Cardiac fibroblast (primary cell): ENCODE measurements at places on chromosomes 1 and 21.

DNA sequence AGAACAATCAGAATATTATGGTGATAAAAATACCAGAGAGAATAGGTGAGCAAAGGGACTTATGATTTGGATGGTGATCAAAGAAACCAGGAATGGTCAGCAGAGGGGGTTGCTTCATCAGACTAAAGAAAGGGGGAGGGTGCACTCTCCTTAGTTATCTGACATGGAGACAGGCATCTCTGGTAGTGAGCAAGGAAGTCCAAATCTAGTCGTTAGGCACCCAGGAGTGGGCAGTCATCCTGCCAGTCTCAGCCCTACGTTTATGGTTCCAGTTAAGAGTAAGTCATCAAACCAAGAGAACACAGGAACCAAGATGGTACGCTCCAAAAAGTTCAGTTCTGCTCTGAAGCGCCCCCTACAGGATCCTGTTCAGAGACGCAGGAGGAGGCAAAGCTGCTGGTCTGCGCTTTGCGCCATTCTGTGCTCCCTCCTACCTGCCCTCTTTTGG is 28.6 kb downstream of the EBNA1BP2 start:
- DNase-seq, result peak; percentile 22

DNA sequence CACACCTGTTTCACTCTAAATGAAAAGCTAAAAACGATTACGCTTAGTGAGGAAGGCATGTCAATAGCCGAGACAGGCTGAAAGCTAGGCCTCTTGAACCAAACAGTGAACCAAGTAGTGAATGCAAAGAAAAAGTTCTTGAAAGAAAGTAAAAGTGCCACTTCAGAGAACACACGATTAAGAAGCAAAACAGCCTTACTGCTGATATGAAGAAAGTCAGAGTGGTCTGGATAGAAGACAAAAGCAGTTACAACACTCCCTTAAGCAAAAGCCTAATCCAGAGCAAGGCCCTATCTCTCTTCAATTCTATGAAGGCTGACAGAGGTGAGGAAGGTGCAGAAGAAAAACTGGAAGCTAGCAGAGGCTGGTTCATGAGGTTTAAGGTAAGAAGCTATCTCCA is 130.7 kb downstream of the SIPA1L2 start:
- DNase-seq, result no peak

GRCh38 chr21:33332143-33332542 is 7.4 kb downstream of the IFNAR1 start:
- DNase-seq, result no peak

GRCh38 chr1:65958561-65959350 is 166.1 kb downstream of the PDE4B start:
- DNase-seq, result peak; percentile 70

- no peak for DNase-seq
Measured at GRCh38 chr1:54742282-54742681, 22.0 kb downstream of the PARS2 start.

- DNase-seq, result no peak
Measured at GRCh38 chr1:207244409-207244801, 77.1 kb upstream of the CD55 start.

- DNase-seq, result no peak
Measured at GRCh38 chr1:208885650-208886049, 641.5 kb upstream of the PLXNA2 start.

DNA sequence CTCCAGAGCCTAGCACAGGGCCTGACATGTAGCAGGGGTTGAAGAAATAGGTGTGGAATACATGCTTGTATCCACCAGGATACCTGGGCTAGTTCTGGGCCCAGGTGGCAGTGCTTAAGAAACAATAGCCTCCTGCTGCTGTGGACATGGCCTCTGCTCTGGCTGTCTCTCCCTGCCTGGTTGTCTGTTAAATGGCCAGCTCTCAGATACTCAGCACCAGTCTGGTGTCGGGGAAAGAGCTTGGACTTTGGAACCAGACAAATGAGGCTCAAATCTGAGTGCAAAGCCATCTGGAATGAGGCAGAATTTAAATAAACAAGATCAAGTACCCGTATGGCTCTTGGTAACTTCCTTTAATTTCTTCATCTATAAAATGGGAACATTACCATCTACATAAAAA is 31.5 kb downstream of the SESN2 start:
- DNase-seq, result no peak

DNA sequence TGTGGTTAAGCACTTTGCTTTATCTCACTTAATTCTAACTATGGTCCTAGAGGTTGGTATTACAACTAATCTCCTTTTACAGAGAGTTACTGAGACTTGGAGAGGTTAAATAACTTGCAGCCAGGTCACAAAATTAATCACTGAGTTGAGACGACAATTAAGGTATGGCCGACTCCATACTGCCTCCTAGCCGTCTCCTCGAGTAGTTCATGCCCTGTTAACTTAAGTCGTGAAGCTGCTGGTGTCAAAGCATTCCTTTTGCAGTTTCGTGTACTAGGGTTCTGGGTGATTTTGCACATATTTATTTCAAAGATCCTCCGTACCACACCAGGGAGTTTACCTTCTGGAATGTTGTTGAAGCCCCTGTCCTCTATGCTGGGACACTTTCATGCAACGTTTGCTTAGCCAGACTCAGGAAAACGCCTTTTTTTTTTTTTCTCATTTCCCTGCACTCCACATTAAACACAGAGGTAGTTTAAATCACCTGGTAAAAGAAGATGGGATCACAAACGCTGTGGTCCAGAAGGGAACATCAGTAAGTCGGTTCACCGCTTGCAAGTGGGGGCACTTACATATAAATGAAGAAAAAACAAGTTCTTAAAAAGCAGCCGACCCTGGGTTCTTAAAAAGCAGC is 570 bp upstream of the NEK7 start:
- peak; percentile 84 for DNase-seq

DNA sequence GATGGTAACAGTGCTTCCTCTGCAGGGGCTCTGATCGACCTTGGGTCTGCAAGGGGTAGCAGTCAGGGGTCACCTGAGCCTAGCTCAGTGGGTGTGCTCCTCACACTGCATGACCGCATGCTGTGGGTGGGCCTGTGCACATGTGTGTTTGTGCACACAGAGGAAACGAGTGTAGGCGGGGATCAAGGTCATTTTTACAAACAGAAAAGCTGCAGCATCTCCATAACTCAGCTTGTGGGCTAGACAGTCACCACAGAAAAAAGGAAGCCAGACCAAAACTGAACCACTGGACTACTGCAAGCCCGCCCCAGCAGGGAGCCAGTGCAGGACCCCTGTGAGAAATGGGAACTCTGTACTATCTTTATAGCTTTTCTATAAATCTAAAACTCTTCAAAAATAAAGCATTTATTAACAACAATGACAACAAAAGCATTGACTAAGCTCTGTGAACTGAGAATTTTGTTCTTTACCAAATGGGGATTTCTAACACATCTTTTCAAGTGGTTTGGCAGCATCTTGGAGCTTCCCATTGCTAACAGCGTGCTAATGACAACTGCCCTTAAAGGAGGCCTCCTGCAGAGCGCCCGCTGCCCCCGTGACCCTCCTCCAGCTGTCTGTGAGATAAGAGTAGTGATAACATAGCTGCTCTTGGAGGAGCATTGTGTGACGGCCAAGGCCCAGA is 19.9 kb upstream of the NEK2 start:
- no peak for DNase-seq

DNA sequence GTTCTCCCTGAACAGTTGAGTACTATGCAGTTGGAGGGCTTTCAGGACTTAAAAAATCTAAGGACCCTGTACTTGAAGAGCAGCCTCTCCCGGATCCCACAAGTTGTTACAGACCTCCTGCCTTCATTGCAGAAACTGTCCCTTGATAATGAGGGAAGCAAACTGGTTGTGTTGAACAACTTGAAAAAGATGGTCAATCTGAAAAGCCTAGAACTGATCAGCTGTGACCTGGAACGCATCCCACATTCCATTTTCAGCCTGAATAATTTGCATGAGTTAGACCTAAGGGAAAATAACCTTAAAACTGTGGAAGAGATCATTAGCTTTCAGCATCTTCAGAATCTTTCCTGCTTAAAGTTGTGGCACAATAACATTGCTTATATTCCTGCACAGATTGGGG is 48.7 kb upstream of the LRRC8C start:
- no peak for DNase-seq

GRCh38 chr1:162062542-162063015 is 6.9 kb upstream of the NOS1AP start:
- DNase-seq, result no peak
